ENCODE measurements at places on chromosomes 5 and 9.

- no peak for DNase-seq
Observed at GRCh38 chr5:130066644-130067043, 162.4 kb downstream of the CHSY3 start.

- no peak for DNase-seq
Observed at GRCh38 chr9:8254541-8254940, 455.0 kb upstream of the DMAC1 start.

GRCh38 chr5:145495741-145496140, 339.4 kb downstream of the PRELID2 start:
- no peak for DNase-seq

- DNase-seq: peak; percentile 70
Observed at GRCh38 chr5:138611678-138612218, 36.5 kb upstream of the HSPA9 start.

- DNase-seq: no peak
Observed at GRCh38 chr9:33850677-33851076, 33.7 kb downstream of the UBE2R2 start.

DNA sequence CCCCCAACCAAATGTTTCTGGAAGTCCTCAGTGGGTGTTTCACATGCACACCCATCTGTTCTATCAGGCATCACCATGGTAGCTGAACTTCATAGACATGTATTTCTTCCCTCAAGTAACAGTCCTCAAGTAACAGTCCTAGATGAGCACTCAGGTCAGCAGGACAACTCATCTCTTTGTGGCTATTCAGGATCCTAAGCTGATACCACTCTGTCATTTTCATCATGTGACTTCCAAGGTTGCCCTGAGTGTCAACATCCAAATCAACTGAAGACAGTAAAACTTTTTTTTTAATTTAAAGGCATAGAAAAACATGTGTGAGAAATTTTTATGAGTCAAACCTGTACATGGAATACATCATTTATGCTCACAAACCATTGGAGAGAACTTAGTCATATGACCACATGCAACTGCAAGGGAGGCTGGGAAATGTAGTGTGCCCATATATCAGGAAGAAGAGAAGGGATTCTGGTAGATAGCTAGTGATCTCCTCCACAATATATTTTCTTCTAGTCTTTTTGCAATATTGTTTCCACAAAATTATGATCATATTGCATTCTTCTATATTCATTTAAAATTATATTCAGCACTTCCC, 64.2 kb upstream of the FST start:
- no peak for DNase-seq

GRCh38 chr9:38109601-38110000, 40.6 kb upstream of the SHB start:
- no peak for DNase-seq

- DNase-seq: peak; percentile 79
Observed at GRCh38 chr9:131253891-131254491, 22.3 kb downstream of the FAM78A start.

DNA sequence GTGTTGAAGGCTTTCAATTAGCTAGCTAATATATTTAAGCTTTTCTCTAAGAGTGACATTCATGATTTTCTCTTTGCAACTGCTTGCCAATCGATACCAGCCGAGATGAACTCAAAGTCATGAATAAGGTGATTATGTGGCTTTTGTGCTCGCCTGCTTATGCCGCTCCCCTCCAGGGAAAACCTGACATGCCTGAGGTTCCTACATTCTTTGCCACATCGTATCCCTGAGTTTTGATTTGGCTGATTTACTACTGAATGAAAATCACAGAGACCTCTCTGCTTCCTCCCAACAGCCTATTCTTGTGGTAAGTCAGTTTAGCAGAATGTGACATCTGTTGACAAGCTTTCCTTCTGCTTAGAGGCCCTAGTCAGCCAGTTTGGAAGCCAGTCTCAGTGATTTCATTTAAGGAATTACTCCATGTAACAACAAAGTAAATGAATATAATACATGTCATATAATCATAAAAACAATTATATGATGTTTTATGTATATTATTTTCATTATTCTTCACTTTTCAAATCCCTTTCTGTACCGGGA, 513.4 kb downstream of the CSNK1G3 start:
- DNase-seq: no peak

- DNase-seq: no peak
Observed at GRCh38 chr5:65084795-65085515, 316.2 kb downstream of the CWC27 start.

- no peak for DNase-seq
Observed at GRCh38 chr9:133552236-133552635, 17.7 kb downstream of the ADAMTSL2 start.

GRCh38 chr9:14891332-14891731, 18.9 kb downstream of the FREM1 start:
- DNase-seq: no peak

DNA sequence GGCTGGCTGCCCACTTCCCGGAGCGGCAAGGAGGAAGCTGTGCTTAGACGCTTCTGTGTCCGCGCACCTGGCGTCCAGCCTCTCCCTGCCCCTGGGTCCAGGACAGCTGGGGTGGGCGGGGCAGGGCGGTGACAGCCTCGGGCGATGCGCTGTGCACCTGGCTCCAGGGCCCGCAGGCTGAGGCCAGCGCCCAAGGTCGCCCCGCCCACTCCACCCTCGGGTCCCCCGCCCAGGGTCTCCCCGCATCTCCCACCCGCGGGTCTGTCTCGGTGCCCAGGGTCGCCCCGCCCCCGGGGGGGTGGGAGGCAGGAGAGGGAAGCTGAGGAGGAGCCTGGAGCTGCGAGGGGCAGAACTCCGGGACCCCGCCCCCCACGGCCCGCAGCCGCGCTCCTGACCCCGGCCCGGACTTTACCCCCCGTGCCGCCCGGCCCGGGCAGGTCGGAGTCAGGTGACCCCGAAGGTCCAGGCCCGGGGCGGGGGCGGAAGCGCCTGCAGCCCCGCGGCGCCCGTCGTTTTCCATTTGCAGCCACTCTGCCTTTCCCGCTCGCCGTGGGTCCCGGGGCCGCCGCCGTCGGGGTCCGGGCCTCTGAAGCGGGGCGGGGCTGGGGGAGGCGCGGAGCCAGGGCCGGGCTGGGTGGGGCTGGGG, at the start of gene ENTPD8:
ENTPD8 (minus strand) TSS at position 69 of the 646 bp plus-strand sequence. CDS start 3,072 bp downstream, outside the sequence.
- DNase-seq: no peak

DNA sequence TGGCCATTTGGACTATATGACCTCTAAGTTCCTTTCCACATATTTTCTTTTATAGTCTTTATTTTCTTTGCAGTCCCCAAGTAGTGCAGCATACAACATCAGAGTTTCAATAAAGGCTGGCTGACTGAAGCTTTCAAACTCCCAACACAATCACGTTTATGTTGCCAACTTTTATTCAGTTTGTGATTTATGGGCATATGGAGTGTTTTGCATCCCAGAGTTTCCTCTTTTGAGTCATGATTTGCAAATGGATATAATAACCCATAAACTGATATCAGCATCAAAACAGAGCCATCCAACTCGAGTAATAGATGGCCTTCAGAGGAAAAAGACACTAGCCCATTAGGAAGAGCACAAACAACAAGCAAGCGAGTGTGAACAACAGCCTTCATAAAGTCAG, 414.0 kb downstream of the ELAVL2 start:
- DNase-seq: no peak

- DNase-seq: no peak
Observed at GRCh38 chr5:171661143-171661542, 124.5 kb upstream of the SMIM23 start.

DNA sequence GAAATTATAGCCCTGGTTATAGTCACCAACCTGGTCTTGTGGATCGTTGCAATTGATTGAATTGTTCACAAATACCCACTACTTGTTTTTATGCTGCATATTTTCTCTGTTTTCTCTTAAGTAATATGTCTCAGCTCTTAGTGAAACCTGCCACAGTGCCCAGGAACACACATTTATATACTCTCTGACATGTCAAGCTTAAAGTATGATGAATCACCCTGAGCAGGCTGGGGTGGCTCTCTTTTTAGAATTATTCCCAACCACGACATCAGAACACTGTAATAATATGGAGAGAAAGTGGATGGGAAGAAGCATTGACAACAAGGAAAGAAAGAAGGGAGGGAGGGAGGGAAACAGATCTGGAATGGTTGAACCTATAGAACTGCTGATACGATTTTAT, 72.8 kb upstream of the ZNF608 start:
- no peak for DNase-seq

GRCh38 chr9:134056483-134057306, 11.1 kb downstream of the BRD3 start:
- no peak for DNase-seq

- no peak for DNase-seq
Observed at GRCh38 chr9:128193469-128194096, 2.2 kb upstream of the CIZ1 start.

DNA sequence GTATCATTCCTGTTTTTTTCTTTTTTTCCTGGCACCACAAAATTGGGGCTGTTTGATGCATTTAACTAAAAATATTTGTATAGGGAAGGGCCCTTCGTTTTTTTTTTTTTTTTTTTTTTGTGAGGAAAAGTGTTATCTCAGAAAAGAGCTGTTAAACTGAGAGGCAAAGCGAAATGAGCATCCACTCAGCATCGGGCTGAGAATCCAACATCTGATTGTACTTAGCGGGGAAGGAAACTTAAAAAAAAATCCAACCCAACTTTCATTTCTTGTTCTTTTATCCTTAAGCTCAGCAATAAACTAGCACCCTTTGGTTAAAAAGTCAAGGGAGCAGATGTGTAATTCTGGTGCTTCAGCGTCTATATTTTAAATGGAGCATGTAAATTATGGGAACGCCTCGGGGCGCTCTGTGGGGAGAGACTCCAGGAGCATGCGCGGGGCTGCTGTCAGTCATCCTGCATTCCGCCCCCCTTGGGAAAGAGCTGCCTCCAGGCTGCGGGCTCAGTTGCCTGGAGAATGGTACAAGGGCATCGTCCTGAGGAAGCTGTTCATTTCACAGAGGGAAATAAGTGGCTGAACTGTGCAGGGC, 33.3 kb downstream of the DMRT2 start:
- DNase-seq: peak; percentile 80

DNA sequence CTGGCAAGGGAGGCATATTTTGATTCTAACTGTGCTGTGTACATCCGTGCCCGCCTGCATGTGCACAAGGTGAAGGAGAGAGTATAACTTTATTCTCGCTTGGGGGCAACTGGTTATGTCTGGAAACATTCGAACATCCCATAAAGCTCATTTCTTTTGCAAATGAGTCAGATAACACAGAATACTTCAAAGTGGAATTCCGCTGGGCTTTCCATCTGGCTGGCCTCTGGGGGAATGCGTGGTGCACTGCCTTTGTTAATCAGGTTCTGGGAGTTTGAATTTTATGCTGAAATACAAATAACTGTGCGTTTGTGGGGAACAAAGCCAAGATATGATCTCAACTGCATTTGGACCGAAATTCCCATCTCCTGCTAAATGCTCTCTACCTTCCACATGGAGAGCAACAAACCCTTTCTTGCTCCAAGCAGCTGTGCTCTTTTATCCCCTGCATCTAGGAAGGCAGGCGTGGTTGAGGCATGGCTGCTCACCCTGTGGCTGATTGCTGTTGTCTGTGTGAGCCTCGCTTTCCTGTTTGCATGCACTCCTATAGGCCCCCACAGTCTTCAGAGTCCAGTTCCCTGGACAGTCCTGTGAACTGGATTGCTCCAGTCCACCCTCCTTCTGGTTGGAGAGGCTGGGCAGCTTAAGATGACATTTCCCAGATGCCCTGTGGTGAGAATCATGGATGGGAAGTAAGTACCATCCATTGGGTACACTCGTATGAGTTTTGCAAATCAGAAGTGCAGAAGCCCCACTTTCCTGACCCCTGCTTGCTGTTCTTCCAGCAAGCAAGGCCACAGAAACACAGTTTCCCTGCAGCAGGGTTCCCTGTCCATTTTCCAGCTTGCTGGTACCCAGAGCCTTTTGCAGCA, 82.9 kb upstream of the ALDH1B1 start:
- no peak for DNase-seq

DNA sequence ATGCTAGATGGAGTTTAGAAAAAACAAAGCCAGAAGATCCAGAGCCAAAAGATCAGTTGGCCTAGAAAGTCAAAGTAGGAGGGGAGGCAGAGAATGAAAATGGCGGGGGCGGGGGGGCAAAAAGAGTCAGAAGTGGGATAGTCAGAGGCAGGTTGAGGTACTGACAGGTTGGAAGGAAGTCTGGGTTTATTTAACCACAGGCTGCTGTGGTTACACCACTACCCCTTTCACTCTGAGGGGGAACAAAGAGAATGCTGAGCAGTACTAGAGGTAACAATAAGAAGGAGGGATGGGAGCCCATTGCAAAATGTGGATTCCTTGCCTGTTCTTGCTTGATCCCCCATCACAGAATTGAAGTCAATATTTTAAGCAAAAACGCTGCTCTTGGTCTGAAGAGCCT, 111.8 kb downstream of the CAVIN4 start:
- no peak for DNase-seq

GRCh38 chr9:93380410-93381060, 71.0 kb upstream of the FAM120A start:
- DNase-seq: no peak

DNA sequence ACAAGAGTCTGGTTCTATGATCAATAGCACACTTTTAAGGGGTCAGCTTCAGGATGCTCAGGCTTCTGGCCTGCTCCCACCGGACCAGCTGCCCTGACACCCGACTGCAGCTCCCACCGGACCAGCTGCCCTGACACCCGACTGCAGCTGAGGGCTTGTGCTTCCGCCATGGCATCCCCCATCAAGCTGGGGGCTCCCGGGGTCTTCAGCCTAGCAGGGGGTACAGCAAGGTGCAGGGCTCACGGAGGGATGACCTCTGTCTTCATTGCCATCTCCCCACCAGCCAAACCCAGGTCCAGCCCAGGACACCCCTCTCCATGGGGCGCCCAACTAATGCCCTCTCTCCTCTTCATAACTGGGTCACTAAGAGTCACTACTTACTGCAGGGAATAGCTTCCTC, 1.9 kb downstream of the FLT4 start:
- DNase-seq: no peak

GRCh38 chr5:168434001-168434400, 52.3 kb upstream of the RARS1 start:
- peak; percentile 53 for DNase-seq

GRCh38 chr5:884345-885126, 8.1 kb downstream of the BRD9 start:
- DNase-seq: no peak

GRCh38 chr9:99403371-99403770, 181.3 kb downstream of the SEC61B start:
- DNase-seq: no peak

- DNase-seq: no peak
Observed at GRCh38 chr5:139849942-139850341, 54.3 kb downstream of the PSD2 start.

DNA sequence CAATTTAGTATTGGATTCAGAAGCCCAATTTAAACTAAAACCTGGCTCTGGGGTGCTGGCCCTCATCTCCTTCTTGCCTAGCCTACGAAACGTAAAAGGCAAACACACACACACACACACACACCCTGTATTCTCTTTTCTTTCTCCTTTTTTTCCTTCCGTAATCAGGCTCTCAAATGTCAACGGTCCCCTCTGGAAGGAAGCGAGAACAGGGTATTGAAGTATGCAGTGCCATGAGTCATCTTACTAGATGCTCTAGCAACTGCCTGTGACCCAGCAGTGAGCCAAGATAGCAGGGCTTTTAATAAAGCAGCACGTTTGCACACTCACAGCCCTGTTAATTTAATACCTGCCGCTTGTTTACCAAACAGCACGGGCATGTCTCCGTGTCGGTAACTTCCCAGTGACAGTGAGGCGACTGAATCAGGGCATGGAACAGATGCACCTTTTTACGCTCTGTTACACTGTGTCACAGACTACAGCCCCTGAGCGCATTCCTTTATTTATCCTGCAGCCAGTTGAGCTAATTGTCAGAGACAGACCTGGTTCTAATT, 243.8 kb downstream of the BNC2 start:
- peak; percentile 3 for DNase-seq

GRCh38 chr5:1483064-1483463, 37.8 kb upstream of the SLC6A3 start:
- no peak for DNase-seq

Measured in pons (tissue), 1 donor.